MG63 (cell line): ENCODE measurements at places on chromosomes 2 and 18. TPM values are rescaled to one million over a fixed set of nuclear protein-coding genes. Genes with fewer than 3 reads are reported as not detected.

- no peak for DNase-seq
Observed at GRCh38 chr18:54129448-54130067, 94.9 kb downstream of the MBD2 start.

DNA sequence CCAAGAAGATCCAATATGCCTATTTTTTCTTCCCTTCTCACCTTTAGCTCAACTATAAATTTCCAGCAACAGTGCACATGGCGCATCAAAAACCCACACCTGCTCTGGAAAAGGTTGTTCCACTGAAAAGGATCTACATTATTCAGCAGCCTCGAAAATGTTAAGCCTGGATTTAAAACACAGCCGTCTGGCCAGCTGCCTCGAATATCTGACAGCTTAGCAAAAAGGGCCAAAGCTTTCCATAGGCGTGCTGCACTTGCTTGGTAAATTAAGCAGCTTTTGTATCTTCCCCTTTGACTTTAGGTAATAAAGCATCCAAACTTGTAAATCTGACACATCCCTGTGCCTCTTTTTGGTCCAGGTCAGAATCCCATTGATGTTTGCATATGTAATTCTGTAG is 20.5 kb downstream of the DAPL1 start:
- DNase-seq = no peak

GRCh38 chr2:82730811-82731210 is 1728.3 kb downstream of the SUCLG1 start:
- no peak for DNase-seq

DNA sequence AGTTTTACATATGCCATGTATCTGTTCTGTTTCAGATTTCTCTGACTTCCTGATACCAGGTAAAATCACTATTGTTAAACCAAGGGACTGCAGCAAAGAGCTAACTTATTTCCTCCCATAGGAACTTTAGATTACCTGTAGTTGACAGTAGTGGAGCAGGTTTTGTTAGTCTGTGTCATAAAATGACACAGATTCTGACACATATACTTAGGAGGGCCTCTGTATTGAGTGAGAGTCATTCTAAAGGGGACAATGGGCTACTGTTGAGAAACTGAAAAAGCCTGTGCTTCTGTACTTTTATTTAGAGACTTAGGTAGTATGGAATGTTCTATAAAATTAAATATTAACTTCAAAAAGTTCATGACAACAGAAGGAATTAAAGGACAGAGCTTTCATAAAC is 48.2 kb downstream of the KCMF1 start:
- DNase-seq = no peak

DNA sequence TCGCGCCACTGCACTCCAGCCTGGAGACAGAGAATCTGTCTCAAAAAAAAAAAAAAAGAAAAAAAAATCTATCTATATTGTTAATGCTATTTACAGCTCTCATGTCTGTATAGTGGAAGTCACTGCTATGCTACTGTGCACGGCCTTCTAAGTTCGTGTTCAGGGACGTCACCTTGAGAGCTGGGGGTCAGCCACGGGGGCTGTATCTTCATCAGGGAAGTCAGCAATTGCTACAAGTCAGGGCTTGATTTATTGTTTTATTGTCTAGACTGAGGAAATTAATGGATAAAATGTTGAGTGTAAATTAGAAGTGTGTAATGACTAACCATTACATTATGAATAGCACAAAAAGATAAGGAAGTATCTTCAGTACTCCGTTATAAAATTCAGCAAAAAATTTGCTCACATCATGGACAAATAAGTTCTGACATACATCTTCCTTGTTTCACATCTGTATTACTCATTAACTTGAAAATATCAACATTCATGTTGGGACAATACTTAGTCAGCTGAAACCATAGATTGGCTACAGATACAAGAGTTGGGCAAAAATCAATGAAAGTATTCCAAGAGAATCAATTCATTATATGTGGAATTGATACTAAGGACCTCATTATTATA is 136.6 kb upstream of the SEC11C start:
- DNase-seq = no peak

GRCh38 chr18:80154293-80154692 is 45.2 kb downstream of the ADNP2 start:
- no peak for DNase-seq

- no peak for DNase-seq
Observed at GRCh38 chr2:31483246-31483645, 68.7 kb upstream of the XDH start.

GRCh38 chr2:224584785-224585210 is 365 bp downstream of the CUL3 start:
- peak; percentile 49 for DNase-seq

DNA sequence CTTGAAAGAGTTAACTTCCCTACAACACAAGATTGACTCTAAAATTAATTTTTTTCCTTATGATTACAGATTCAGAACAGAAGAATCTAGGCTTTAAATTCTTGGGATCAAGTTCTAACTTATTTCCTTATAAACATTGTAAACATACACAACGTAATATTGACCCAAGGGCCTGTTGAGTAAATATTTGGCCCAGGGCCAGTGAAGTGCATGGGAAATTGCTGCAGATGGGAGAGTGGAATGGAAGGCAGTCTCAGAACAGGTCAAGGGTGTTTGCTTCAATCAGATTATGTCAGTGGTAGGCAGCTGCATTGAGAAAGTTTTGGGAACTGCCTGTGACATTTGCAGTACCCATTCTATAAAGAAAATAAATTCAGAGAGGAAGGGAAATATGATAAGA is 137.6 kb downstream of the MYO1B start:
- DNase-seq = peak; percentile 58

- DNase-seq = no peak
Observed at GRCh38 chr2:12584338-12584737, 132.4 kb upstream of the TRIB2 start.

DNA sequence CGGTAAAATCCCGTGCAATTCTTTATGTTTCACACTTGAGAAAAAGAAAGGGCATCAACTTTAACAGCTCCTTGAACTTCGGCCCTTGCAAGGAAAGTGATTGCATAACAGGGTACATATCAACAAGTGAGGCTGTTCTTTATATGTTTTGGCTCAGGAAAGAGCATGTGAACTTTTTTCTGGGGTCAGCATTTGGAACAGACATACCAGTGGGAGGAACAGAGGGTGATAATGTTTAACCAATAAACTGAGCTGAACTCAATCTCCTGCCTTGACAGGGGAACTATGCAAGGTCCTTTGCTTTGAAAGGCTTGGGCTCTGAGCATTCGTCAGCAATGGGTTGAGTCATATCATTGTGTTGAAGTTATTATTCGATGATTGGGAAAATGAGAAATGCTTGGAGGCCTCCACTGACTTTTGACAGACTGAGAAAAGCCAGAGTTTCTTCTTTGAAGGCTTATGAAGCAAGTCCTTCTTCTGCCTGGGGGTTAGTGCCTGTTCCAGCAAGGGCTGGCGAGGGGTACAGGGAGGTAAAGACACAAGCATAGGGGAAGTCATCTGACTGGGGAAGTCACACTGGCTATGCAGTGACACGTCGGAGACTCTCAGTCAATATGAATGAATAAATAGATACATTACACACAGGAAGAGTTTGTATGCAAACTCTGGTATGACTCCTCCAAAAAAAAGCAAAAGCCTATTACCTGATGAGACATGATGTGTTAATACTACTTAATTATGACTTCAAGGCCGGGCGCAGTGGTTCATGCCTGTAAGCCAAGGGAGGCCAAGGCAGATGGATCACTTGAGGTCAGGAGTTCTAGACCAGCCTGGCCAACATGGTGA is 57.2 kb downstream of the CYB5A start:
- DNase-seq = no peak

GRCh38 chr18:77166523-77166922 is 33.9 kb upstream of the MBP start:
- DNase-seq = no peak

- DNase-seq = no peak
Observed at GRCh38 chr18:10519366-10519765, 6.5 kb upstream of the NAPG start.

GRCh38 chr18:76451396-76452331 is 43.4 kb downstream of the ZNF516 start:
- no peak for DNase-seq

DNA sequence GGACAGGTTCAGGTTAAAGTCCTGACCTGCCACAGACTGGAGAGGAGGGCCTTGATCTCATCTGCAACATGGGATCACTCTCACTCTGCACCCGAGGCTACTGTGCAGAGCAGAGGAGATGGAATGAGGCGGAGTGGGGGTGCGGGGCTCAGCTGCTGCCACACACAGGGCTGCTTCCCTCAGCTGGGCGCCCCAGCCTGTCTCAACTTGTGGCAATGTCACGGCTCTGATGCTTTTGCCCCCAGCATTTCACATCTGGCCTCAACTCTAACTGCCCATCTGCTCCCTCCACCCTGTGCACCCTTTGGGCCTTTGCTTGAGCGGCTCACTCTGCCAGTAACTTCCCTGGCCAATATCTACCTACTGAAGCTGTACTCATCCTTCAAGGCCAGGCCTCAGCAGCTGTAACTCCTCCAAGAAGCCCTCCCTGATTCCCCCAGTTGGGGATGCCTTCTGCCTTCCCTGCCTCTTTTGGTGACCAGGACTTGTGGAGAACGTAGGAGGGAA is 70.3 kb downstream of the POLR1A start:
- no peak for DNase-seq

DNA sequence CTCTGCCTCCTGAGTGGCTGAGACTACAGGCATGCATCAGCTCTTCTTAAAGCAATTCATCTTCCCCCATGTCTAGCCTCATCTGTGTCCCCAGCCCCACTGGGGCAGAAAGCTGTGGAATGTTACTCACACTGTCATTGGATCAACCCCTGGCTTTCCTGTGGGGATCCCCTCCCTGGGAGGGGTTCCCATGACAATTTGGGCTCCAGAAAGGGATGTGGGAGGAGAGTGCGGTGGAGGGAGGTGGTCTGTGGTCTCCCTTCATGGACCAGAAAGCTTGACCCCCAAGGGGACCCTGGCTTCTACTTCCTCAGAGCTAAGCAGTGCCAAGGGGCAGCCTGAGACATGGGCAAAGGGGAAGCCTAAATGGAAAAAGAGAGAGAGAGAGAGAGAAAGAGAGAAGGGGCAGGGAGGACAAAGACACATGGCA is 1.3 kb downstream of the NGEF start:
- no peak for DNase-seq

DNA sequence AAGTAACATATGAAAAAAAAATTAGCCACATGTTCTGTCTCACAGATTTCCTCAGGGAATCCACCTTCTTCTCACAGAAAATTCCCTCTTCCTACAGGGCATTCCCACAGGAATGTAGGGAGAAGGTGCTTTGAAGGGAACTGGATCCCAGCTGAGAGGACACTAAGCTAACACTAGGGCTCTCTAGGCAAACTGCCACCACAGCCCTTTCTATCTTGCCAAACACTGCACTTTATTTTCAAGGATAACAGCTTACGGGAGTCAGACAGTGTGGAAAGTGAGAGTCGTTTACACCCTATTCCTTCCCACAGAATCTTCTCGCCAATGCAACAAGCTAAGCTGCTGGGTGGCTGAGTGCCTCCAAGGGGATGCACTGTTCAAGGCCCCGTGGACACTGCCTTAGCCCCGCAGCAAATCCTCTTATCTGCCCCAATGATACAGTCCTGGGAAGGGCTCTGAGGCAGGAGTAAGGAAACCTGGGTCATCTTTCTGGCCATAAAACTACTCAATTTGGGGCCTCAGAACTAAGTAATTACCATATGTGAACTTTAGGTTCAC is 76.9 kb downstream of the CCDC93 start:
- DNase-seq = no peak

DNA sequence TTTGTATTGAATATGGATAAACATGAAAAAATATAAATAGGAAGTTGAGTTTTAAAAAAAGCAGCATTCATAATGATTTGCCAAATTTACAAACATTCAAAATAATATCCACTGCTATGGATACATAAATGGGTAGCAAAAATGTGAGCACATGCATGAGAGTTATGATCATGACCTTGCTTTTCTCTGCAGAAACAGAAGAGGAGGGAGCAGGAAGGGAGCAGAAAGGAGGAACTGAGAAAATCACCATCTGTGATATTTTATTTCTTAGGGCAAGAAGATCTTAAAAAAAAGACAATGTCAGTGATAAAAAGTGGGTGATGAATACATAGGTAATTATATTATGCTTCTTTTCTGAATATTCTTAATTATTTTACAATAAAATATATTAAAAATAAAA is 17.7 kb upstream of the CCDC93 start:
- DNase-seq = no peak

The MAP3K19 gene
- not detected in 2 replicates for total RNA-seq

The C2orf72 gene
- 0.49 TPM in 1 of 2 replicates, not detected in the other for total RNA-seq

The CHAC2 gene
- 2.4 and 9.7 TPM in 2 replicates for total RNA-seq

The AQP12B gene
- total RNA-seq = not detected in 2 replicates

The MPP4 gene
- total RNA-seq = 5.5 and 7.6 TPM in 2 replicates

The CELF4 gene
- total RNA-seq = not detected in 2 replicates

The LONRF2 gene
- total RNA-seq = 1.4 and 2.0 TPM in 2 replicates

The LOXHD1 gene
- not detected in 2 replicates for total RNA-seq

The NEU4 gene
- total RNA-seq = not detected in 2 replicates

The WNT6 gene
- total RNA-seq = not detected in 2 replicates

The VWA3B gene
- total RNA-seq = not detected in 2 replicates

The TXNL4A gene
- total RNA-seq = 69.3 and 176 TPM in 2 replicates

The NOSTRIN gene
- 0.23 and 0.35 TPM in 2 replicates for total RNA-seq

The STPG4 gene
- total RNA-seq = not detected in 2 replicates
